Anterior cingulate cortex (tissue), 58 donors: ENCODE measurements at places on chromosomes 16 and 17.

DNA sequence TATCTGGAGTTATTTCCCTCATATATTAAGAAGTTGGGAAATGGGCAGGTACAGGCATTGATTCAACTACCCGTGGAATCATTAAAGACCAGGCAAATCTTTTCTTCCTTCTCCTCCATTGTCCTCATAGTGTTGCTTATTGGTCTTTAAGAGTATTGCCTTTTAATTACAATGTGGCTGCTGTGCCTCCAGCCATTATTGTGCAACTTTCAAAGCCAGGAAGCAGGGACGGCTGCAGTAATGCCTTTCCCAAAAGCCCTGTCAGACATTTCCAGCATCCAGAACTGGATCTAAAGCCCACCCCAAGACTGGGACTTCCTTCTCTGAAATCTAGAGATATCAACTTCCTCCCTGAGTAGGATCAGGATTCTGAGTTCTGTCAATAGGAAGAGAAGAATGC, 42.3 kb upstream of the MED9 start:
- no peak for DNase-seq

DNA sequence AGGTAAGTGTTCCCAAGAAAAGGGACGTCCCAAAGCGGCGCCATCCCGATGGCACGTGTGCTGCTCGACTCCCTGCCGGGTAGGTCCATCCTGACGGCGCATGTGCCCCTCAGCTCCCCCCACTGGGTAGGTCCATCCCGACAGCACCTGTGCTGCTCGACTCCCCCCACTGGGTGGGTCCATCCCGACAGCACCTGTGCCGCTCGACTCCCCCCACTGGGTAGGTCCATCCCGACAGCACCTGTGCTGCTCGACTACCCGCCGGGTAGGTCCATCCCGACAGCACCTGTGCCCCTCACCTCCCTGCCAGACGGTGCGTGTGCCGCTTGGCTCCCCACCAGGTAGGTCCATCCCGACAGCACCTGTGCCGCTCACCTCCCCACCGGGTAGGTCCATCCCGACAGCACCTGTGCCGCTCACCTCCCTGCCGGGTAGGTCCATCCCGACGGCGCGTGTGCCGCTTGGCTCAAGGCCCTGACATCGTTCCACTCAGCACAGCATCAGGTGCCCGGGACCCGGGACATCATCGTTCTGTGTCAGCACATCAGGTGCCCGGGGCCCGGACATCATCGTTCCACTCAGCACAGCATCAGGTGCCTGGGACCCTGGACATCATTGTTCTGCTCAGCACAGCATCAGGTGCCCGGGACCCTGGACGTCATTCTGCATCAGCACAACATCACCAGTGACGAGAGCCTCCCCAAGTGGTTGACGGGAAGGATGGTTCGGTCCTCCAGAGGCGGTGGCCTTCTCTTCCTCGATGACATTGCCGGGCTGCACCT, 5.7 kb upstream of the FN3K start:
- DNase-seq, result no peak

- DNase-seq, result no peak
These were observed 22.3 kb downstream of the CAPNS2 start for GRCh38 chr16:55588799-55589198.

GRCh38 chr16:67733734-67734470, 14.8 kb upstream of the GFOD2 start:
- no peak for DNase-seq

DNA sequence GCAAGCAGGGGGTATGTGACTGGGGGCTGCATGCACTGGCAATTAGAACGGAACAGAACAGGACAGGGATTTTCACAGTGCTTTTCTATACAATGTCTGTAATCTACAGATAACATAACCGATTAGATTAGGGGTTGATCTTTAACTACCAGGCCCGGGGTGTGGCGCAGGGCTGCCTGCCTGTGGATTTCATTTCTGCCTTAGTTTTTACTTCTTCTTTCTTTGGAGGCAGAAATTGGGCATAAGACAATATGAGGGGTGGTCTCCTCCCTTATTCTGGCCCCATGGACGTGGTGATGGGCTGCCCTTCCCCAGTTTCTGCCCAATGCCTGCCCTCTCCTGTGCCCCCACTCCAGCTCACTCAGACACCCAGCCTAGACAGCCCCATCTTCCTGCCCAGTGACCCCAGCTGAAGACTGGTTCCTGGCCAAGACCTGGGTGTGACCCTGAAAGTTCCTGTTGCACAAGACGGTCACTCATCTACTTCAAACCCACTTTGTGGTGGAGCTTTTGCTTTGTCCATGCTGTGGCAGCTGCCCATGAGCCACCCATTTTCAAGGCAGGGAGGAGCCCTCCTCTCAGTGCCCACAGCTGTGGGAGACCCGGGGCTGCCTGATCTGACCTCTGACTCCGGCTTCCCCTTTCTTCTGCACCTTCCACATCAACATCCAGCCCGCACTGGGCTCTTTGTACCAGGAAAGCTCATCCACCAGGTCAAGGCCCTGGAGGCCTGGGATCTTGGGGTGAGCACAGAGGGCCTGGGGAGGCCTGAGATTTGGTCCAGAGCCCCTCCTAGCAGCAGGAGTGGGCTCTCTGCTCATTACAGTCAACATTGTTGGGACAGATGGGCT, 18.6 kb downstream of the ALOX12B start:
- no peak for DNase-seq

- no peak for DNase-seq
These were observed 852 bp downstream of the ZNF469 start for GRCh38 chr16:88383401-88384221.

DNA sequence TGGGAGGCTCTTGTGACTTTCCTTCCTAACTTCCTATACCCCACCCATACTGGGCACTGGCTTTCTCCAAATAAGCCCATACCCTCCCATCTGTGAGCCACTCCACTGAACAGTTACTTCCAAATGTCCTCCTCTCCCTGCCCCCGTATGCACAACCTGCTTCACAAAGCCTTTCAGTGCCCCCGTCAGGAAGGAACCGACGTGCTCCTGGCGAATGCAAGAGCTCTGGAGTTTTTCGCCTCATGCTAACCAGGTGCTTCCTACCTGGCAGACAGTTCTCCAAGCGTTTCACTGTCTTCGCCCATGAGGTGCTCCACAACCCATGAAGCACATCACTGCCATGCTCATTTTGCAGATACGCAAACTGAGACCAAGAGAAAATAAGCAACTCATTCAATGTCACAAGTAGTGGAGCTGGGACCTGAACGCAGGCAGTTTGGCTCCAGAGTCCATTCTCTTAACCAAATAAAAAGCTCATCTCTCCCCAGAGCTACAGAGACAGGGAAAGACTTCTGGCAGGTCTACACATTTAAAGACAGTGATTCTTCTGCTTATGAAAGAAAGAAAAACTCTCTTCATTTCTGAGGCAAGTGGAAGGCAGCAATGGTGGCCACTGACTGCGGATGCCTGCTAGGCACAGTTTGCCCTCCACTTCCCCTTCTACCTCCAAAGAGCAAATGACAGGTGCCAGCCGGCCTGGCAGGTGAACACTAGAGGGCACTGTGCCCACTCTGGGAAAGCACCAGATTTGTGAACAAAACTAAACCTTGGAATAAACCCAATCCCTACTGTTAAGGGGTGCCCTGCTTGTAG, 23.8 kb downstream of the SPHK1 start:
- no peak for DNase-seq

GRCh38 chr17:62627904-62628633, 599 bp downstream of the MRC2 start:
- no peak for DNase-seq

DNA sequence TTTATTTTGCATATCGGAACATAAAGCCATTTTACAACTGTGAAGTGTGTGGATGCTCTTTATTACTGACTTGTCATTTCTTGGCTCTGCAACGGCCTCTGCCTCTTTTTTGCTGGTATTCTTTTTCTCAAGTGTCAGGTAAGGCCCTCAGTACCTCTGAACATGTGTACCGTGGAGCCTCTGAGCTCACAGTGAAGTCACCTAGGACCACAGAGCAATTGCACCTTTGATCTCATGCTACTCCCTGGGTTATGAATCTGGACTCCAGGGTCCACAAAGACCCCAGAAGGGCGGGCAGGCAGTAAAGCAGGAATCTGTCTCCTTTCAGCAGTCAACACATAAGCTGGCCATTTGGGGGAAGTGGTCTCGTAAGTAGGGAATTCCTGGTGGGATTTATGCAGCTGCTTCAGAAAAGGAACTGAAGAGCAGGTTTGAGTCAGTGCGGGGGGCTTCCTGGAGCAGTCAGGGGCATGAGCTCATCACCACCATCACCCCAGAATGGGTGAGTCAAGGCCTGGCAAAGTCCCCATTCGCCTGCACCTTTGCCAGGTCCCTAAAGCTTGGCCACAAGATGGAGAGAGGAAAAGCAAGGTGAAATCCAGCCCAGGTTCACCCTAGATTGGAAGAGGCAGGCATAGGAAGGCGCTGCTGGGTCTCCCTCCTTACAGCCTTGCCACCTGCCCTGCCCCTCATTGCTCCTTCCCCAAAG, 33.0 kb downstream of the TBX4 start:
- no peak for DNase-seq

DNA sequence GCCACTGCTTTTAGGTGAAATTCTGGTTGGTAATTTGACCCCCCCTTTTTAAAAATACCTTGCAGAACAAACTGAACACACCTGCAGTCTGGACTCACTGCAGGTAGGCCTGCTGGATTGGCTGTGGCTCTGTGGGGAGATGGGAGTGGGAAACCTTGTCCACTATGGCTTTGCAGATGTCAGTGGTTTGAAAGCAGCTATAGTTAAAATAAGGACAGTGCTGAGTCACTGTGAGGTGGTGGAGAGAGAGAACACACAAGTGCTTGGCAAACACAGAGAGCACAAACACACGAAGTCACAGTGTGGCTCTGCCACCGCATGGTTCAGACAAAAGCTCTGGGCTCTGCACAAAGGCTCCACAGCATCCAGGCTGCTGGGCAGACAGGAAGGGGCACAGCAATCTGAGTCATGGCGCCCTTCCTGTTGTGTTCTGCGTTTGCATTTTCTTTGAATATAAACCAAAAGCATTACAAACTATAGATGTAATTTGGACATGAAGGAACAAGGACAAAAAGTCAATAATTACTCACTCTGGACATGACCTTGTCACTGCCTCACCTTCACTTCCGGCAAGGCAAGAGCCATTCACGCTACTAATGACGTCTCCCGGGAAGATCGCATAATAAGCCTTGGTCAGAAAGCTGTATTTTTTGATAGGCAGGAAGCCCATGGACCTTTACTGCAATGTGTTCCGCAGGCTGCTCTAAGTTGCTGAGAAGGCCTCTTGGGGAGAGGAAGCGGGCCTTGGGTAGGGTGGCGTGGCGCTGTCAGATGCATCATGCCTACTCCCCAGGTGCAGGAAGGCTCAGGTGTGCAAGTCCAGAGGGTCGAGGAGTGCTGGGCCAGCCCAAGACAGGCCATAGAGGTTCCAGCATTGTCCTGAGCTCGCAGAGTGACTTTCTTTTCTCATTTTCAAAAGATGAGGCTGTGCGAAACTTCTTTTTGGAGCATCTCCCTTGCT, 60.1 kb upstream of the MED9 start:
- DNase-seq, result peak; percentile 51

GRCh38 chr17:78421534-78422266, 43.3 kb downstream of the PGS1 start:
- DNase-seq, result peak; percentile 52

DNA sequence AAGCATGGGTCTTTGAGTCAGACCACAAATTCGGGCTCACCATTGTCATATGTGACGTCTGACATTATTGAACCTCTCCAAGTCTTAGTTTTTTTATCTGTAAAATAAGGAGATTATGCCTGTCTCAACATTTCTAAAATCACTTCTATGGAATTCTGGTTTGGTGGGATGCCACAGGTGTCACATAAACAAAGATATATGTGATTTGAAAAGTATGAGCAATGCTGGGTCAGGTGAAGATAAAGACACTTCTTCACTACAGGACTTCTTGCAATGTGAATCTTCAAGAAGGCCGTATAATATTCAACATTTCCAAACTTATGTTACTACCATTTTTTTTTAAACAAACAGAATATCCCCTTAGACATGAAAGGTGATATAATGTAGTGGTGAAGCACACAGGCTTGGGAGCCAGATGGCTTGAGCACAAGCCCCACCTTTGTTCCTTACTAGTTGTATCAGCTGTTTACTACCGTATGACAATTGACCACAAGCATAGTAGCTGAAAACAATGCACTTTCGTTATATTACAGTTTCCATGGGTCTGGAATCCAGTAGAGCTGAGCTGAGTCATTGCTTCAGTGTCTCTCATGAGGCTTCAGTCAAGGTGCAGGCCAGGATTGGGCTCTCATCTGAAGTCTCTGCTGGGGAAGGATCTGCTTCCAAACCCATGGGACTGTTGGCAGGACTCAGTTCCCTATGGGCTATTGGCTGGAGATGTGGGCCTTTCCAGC, 87.7 kb downstream of the UTP18 start:
- DNase-seq, result no peak

GRCh38 chr16:19523184-19523558, 571 bp upstream of the CCP110 start:
- DNase-seq, result no peak
